Activated CD8-positive, alpha-beta T cell treated with anti-CD3 and anti-CD28 coated beads for 36 hours (primary cell): ENCODE measurements at places on chromosomes 7 and 10. TPM values are rescaled to one million over a fixed set of nuclear protein-coding genes. Genes with fewer than 3 reads are reported as not detected.

- DNase-seq = peak; percentile 78
- peaks cover 15% of the 10 kb centered on the region for H3K4me1 ChIP-seq
- no peak overlapping the region for H3K27ac ChIP-seq
- H3K4me3 ChIP-seq = no peak overlapping the region
- H3K27me3 ChIP-seq = peaks cover 34% of the 10 kb centered on the region
- no peaks in the 10 kb centered on the region for H3K36me3 ChIP-seq
Measured at GRCh38 chr7:150986099-150986512, 4.7 kb upstream of the NOS3 start.

GRCh38 chr10:49707585-49707984 lies 28.1 kb downstream of the C10orf53 start:
- no peak for DNase-seq
- H3K27ac ChIP-seq = no peak overlapping the region
- peaks cover 10% of the 10 kb centered on the region for H3K27me3 ChIP-seq
- H3K4me3 ChIP-seq = no peak overlapping the region
- no peaks in the 10 kb centered on the region for H3K4me1 ChIP-seq
- H3K36me3 ChIP-seq = no peaks in the 10 kb centered on the region

PTPN20 gene
- total RNA-seq = 0.11 TPM

GRCh38 chr10:30070001-30070685 lies 10.8 kb upstream of the JCAD start:
- no peaks in the 10 kb centered on the region for H3K36me3 ChIP-seq
- no peak overlapping the region for H3K4me3 ChIP-seq
- no peaks in the 10 kb centered on the region for H3K4me1 ChIP-seq
- H3K27me3 ChIP-seq = peaks cover 18% of the 10 kb centered on the region
- no peak overlapping the region for H3K27ac ChIP-seq
- no peak for DNase-seq

DNA sequence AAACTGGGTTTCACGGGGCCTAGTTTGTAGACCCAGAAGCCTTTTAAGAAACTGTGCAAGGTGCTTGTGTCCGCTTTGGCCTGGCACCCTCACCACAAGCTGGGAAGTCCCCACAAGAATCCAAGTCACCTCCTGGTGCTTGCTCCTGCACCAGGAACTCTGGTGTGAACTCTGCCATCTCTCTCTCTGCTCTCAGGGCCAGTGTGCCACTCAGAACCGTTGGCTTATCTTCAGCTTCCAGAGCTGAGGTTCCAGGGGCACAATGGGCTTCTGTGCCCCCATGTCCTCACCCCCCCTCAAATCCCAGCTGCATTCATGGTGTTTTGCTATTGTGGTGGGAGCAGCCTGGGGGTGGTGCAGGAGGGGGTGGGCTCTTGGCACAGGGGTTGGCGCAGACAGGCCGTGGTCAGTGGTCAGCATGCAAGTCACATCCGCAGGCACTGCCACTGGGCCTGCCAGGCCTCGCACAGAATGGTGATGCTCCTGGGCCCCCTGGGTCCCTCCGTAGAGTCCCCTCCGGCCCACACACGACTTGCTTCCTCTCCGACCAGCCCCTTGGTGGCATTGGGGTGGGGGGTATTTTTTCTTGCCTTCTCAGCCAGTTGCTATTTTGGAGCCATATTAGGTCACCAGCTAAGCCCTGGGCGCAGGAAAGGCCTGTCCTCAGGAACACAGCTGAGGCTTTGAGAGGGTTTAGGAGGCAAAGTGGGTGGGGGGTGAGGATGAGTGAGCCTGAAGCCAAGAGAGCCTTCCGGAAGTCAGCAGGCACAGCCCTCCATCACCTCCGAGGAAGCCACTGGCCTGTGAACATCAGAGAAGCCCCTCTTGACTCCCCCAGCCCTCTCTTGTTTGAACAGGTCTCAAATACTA lies 3.0 kb downstream of the ZCCHC24 start:
- no peak overlapping the region for H3K4me3 ChIP-seq
- no peak for DNase-seq
- peaks cover 28% of the 10 kb centered on the region for H3K4me1 ChIP-seq
- H3K36me3 ChIP-seq = no peaks in the 10 kb centered on the region

NKX2-3 gene
- not detected for total RNA-seq

HOXA10 gene
- not detected for total RNA-seq

AGR2 gene
- total RNA-seq = not detected

SLC13A1 gene
- not detected for total RNA-seq

DNA sequence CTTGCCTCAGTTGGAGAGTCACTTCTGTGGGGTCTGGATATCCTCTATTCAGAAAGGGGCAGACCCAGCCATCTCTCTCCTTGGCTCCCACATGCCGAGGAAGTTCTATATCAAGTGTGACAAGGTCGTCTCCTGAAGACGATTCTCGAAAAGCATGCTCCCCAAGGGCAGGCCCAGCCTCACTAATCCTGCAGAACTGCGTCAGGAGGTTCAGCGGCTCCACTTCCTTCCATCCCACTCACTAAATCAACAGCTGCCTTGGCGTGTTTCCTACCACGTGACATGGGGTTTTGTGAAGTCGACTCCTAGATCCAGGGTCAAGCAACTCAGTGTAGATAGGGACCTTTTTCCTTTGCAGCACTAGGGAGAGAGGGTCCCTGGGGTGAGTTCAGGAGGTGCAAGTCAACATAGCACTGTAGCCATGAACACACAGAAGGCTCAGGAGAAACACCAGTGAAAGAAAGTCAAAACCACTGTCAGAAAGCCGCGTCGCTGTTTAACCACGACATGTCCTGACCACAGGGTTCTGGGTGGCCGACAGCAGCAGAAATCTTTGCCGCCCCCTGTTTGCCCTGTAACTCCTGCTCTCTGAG lies 156.4 kb downstream of the PRPF18 start:
- H3K4me1 ChIP-seq = peaks cover 13% of the 10 kb centered on the region
- DNase-seq = peak; percentile 39
- no peak overlapping the region for H3K4me3 ChIP-seq
- H3K27me3 ChIP-seq = peaks cover 20% of the 10 kb centered on the region

DNA sequence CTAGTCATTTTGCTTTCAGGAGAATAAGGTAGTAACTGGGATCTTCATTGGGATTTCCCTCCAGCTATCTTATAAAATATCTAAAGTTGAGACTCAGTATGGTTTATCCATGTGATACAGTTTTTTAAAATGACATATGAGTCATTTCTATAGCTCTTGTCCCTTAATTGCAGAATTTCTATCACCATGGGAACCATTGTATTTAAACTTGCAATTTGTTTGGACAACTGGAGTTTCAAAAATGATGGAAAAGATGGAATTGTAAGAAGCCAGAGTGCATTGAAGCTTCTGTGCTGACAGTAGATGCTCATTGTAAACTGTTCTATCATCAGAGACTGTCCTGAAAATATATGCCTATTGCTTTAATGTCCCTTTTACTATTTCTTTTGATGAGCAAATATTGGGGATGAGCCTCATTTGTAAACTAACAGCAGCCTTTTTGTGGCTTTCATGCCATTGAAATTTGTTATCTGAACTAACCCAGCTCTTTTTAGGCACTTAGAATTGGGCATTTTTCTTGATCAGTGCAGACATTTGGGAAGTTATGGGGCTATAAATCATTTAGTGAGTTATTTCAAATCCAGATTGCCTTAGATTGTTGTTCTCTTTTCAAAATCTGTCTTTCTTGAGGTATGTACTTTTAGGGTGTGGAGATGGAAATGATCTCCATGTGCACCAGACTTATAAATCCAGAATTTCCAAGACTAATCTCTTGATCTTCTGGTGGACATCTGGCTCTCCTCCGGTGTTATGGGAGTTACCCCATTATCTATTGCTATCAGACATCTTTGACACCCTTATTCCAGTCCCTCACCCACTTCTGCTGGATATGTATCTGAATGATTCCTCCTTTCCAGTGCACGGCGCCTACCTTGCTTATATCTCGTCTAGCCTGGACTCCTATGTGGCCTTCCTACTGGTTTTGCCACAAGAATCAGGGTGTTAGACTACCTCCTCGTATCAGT lies 159.0 kb downstream of the SND1 start:
- no peak for DNase-seq
- H3K27me3 ChIP-seq = no peaks in the 10 kb centered on the region
- H3K36me3 ChIP-seq = peaks cover 37% of the 10 kb centered on the region
- H3K4me3 ChIP-seq = no peak overlapping the region

TAS2R41 gene
- not detected for total RNA-seq

DNA sequence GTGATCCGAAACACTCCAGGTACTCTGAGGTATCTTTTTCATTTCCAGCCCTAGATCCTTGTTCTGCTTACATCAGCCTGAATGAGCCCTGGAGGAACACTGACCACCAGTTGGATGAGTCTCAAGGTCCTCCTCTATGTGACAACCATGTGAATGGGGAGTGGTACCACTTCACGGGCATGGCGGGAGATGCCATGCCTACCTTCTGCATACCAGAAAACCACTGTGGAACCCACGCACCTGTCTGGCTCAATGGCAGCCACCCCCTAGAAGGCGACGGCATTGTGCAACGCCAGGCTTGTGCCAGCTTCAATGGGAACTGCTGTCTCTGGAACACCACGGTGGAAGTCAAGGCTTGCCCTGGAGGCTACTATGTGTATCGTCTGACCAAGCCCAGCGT lies 5.1 kb downstream of the OIT3 start:
- H3K36me3 ChIP-seq = no peaks in the 10 kb centered on the region
- no peak overlapping the region for H3K4me3 ChIP-seq
- no peaks in the 10 kb centered on the region for H3K4me1 ChIP-seq
- H3K27ac ChIP-seq = no peak overlapping the region

AHCYL2 gene
- 9.6 TPM for total RNA-seq

DNA sequence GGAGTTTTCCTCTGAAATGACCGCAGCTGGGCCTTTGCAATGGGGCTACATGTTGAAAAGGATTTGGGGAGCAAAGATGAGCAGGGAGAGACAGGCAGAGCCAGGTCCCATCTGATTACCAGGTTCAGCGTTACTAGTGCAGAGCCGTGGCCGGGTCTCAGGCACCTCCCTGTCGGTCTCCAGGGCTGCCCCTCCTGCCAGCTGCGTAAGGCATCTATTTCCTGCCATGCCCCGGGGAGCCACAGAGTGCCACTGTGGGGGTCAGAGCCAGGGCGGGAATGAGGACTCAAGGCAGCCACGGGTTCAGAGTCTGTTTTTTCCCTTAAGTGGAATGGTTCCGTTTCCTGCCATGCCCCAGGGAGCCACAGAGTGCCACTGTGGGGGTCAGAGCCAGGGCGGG lies 382.6 kb upstream of the SHH start:
- no peaks in the 10 kb centered on the region for H3K27me3 ChIP-seq
- no peak overlapping the region for H3K27ac ChIP-seq
- no peaks in the 10 kb centered on the region for H3K36me3 ChIP-seq
